ENCODE measurements at places on chromosomes 6 and 20.

DNA sequence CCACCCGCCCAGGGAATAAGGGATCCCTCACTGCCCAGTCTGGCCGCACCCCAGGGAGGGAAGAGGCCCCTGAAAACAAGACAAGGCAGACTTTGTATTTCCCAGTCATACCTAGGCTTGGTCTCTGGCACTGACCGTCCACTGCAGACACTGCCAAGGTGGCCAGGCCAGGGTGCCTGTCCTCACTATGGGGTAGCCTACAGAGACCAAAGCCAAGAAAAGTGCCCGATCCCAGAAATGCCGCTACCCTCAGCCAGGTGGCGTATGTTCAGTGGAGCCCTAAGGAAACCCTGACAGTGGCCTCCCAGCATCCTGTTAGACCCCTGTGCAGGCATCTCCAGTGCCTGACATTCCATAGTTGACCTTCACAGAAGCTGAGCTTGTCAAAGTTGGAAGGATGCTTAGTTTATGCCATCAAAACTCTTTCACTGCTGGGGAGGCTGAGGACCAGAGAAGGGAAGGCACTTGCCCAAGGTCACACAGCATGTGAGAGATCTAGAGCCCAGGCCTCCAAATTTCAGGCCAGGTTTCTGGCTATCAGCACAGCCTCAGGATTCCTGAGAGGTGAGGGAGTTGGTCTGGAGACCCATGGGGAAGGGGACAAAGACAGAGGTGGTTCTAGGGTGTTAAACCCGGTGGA is 2.5 kb downstream of the SCRT2 start:
- DNase-seq = no peak

- peak; percentile 19 for DNase-seq
Measured at GRCh38 chr6:114997813-114998292, 655.0 kb upstream of the HS3ST5 start.

DNA sequence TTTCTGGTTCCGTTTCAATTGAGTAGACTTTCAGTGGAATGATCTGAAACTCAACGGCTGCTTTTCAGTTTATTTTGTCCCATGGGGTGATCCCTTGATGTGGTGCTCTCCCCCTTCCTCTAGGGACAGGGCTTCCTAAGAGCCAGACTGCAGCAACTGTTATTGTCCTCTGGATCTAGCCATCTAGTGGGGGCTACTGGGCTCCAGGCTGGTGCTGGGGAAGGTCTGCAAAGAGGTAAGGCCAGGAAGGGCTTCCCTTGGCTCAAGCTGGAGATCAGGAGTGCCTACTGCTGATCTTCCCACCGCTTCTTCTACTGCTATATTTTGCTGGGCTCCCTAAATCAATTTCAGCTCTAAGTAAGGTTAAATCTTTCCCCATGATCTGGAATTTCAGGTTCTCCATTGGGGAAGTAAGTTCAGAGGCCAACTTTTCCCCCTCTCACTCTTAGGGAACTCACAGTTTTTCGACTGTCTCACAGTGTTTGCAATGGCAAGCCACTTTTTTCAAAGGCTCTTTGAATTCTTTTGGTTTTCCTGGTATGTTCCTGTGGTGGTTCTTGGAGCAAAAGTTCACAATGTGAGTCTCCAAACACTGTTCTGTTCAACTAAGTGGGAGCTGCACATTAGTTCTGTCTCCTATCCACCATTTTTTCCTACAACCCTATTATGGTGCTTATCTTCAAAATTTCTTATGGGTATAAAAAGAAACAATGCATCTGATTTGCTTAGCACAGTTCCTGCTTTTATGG is 286.2 kb upstream of the EXOC2 start:
- DNase-seq = no peak

DNA sequence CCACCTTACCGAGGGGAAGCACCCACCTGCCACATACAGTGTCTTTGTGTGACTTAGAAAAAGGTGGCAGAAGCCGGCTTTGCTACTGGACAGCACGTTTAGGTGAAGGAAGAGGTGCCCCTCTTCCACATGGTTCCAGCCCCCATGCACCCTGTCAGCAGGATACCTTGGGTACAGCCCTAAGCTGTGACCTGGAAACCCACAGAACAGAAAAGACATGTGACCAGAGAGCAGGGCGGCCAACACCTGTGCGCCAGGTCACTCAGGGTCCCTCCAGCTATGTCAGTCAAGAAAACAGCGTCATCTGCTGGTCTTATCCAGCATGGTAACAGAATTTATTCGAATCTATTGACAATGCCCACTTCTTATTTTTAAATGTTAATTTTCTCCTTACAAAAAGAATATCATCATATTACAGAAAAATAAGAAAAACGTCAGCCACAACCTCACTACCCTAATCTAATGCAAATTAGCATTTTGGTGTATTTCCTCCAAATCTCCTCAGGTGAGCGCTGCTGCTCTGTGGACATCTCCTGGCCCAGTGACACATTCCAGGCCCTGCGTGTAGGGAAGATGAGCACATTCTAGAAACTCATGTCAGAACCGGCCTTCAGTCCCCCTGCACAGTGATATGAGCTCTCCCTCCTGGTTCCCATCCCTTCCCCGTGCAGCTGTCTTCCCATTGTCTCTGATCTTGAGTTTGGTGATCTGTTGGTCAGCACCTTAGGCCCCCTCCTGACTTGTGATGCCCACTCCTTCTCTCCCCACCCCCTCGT is 37.2 kb downstream of the GTF2H5 start:
- DNase-seq = no peak

DNA sequence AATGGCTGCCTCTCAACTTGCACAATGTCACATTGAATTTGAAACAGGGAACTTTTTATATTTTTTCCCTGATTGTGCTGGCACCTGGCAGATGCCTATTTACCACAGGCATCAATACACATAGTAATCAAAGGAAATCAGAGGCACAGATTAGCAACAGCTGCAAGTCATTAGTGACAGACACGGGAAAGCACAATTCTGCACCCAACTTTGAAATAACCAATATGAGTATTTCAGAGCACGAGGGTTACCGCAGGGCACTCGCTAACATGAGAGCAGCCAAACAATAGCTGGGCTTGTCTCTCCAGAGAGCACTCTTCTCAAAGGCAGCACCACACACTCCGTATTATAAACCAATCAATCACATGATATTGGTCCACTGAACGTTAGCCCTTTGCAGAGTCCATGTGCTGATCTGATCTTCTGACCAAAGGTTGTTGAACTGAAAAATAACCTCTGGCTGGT is 149.5 kb downstream of the RNF144B start:
- no peak for DNase-seq

DNA sequence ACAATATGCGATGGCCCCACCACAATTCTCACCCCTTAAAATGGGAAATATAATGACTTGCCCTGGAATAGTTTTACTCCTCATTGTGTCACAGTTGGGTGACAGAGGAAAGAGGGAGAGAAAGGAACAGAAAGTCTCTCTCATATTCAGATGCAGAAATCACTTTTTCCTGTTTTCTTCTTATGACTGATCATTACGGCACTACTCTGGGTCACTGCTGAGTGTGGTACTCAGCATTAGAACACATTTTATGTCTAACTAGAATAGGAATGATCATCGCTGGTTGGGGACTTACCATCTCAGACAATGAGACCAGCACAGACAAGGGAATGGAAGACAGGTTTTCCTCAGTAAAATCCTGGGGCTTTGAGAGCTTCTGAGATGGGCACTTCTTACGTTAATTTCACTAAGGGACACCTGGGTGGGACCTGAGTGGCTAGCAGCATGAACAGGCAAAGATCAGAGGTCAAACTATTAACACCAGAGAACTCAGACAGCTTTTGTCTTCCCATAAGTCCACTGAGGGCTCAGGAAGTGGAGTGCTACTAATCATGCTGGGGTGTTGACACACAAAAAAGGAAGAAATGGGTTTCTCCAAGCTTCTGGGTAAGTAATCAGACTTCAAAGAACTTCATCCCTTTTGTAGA is 54.9 kb upstream of the ARHGAP18 start:
- DNase-seq = no peak

GRCh38 chr20:8121666-8122065 is 10.4 kb upstream of the PLCB1 start:
- no peak for DNase-seq

DNA sequence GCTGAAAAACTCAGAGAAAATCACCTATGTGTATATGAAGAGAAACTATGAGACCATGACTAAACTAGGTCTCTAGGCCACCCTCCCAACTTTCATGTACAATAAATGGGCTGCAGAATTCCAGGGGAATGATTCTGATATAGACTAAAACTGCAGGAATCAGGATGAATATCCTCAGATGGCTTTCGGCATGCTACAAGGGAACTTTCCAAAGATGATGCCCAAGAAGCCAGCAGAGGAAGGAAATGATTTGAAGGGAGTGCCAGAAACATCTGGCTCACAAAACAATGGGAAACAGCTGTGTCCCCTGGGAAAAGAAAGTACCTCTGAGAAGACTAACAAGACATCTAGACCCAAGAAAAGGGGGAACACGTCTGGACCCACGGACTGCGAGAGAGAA is 41.1 kb downstream of the PLN start:
- DNase-seq = no peak

GRCh38 chr6:77650098-77650663 is 2.7 kb upstream of the MEI4 start:
- peak; percentile 18 for DNase-seq

GRCh38 chr20:57678340-57678739 is 31.5 kb downstream of the PMEPA1 start:
- DNase-seq = no peak

- DNase-seq = no peak
Measured at GRCh38 chr6:13694562-13694961, 17.1 kb downstream of the RANBP9 start.

GRCh38 chr6:37134396-37135191 is 35.4 kb upstream of the PIM1 start:
- peak; percentile 58 for DNase-seq

DNA sequence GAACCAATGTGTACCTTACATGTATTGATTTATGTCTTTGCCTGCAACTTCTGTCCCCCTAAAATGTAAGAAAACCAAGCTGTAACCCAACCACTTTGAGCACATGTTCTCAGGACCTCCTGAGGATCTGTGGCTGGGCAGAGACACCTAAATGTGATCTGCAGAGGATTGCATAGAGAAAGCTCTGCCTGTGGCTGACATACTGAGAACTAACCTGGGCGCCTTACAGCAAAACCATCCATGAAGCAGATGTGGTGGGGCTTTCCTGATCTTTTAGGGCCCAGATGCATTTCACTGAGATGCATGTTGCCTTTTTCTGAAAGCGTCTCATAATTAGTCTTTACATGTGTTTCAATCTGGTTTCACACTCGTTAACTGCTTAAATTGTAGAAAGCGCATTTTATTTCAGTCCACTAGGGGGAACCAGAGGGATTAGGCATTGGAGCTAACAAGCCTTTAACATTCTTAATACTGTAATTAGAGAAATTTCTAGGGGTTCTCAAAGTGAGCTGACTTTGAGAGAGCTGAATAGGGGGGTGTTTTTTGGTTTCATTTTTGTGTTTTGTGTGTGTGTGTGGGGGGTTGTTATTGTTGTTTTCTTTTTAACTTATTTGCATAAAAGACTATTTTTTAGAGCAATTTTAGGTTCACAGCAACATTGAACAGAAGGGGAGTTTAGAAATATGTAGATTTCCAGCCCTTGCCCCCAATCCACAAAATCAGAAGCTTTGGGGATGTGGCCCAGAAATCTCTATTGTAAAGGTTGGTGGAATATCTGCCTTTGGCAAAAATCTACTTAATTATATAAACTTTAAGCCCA is 50.9 kb upstream of the FAM184A start:
- peak; percentile 81 for DNase-seq

DNA sequence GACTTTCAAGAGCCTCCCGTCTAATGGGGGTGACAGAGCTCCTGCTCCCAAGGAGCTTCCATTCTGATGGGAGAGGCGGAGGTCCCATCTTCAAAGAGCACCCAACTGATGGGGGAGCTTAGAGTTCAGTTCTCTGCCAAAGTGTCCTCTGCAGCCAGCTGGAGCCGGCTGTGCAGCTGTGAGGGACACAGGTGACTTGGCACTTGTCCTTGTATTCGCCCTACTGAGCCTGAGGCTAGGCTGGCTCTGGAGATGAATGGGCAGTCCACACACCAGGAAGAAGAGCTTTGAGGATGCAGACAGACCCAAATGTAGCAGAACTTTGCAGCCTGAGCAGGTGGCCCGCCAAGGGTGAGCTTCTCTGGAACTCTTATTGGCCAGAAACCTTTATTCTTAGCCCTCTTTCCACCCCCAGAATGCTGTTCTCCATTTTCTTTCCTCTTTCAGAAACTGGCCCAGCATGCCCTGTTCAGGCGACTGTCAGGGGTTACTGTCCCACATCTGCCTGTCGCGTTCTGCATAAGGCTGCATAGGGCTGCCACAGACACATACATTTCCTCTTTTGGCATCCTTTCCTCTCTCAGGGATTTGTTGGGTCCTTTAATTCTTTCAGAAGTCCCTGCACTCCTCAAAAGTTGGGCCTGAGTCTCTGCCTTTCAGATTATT is 108.7 kb upstream of the LRFN2 start:
- DNase-seq = no peak

GRCh38 chr20:59576216-59576953 is 28.0 kb upstream of the PHACTR3 start:
- no peak for DNase-seq

DNA sequence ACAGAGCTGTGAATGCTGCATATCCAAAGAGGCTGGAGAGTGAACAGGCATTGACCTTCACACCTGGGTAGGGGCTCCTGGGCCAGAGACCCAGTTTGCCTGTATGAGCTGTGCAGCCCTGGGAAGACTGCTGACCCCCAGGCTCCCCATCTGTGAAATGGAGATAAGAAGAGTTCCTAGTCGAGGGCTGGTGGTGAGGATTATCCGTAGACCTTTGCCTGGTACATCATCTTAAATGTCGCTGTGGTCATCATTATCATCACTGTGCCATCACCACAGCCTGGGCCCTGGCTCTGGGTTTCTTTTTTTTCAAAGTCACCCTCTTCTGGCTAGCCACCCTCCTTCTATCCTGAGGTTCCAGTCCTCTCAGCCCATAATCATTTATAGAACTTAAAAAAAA is 12.0 kb downstream of the AGPAT4 start:
- DNase-seq = no peak

GRCh38 chr6:27791182-27791943 is 120.8 kb downstream of the OR2B2 start:
- peak; percentile 87 for DNase-seq

DNA sequence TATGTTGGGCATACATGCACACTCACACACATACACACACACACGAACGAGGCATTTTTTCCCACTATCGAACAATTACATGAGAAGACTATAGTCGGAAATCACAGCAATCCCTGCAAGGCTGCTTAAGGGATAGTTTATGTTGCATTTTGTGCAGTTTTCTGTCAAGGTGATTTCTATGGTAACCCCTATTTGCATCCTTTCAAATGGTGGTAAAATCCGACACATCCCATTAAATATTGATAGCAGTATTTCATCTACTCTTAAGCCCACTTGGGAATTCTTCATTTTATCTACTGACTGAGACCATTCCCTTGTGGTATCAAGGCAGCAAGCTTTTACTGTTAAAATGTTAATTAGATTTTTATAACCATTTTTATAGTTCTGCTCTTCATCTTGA is 457.8 kb downstream of the HACE1 start:
- no peak for DNase-seq

DNA sequence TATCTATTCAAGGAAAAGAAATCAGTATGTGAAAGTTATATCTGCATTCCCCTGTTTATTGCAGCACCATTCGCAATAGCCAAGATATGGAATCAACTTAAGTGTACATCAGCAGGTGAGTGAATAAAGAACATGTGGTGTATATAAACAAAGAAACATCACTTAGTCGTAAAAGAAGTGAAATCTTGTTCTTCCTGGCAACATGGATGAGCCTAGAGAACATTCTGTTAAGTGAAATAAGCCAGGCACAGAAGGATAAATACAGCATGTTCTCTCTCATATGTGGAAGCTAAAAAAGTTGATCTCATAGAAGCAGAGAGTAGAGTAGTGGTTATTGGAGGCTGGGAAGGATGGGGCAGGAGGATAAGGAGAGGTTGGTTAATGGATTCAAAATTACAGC is 287.9 kb upstream of the FERMT1 start:
- no peak for DNase-seq

- no peak for DNase-seq
Measured at GRCh38 chr6:34546551-34547321, 9.4 kb downstream of the SPDEF start.
